ENCODE measurements at places on chromosomes 7 and 10.

DNA sequence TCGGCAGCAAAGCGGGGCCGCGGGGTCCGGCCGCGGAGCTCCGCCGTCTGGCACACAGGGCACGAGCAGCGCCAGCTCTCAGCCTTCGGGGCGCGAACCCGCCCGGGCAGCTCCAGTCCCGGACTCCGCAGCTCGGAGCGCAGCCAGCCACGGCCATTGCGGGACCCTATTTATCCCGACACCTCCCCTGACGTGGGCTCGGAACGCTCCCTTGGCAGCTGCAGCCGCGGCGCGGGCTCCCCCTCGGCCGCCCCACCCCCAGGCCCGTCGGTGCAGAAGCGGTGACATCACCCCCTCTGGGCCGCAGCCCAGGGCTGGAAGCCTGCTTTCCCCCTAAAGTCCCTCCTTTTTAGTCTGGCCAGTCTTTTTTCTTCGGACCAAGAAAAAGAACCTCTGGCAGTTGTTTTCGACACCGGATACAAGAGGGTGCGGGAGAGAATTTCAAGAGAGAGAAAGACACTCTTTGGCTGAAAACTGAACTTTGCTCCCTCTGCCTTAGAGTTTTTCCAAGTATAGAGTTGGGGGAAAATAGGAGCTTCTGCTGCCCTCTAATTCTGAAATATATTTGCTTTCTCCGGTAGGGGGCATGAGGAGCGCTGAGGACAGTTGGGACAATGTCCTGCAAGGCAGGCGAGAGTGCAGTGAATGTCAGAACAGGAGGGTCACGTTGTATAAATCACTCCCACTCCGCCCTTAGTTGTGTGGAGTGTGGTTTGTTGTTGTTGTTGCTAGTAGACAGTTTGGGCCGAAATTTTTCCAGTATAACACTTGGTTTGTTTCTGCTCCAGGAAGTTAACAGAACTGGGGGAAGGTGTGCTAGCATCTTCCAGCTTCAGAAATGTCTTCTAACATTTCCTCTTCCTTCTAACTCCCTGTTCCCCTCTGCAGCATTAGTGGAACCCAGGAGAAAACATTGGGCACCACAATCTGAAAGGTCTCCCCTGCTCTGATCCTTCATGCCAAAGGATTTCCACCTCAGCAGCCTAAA, at the start of gene SFRP4:
Gene SFRP4 (minus strand): TSS at position 145 of the 988 bp plus-strand sequence. CDS start 280 bp downstream, outside the sequence.
- DNase-seq: no peak

DNA sequence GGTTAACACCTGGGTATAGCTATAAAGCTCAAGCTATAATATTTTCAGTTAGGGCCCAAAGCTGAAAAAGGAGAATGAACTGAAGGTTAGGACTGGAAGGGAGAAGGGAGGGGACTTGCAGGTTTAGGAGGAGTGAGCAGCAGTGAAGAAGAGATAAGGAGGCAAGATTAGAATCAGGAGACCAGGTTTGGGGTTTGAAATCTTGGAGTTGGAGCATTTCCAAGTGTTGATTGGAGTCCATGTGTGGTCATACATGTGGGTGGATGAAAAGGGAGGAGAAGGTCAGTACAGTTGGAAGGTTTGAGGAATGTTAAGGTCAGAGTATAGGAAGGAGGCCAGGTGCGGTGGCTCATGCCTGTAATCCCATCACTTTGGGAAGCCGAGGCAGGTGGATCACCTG, 8.6 kb upstream of the ANLN start:
- no peak for DNase-seq

- no peak for DNase-seq
Observed at GRCh38 chr7:94301024-94301586, 93.6 kb upstream of the COL1A2 start.

DNA sequence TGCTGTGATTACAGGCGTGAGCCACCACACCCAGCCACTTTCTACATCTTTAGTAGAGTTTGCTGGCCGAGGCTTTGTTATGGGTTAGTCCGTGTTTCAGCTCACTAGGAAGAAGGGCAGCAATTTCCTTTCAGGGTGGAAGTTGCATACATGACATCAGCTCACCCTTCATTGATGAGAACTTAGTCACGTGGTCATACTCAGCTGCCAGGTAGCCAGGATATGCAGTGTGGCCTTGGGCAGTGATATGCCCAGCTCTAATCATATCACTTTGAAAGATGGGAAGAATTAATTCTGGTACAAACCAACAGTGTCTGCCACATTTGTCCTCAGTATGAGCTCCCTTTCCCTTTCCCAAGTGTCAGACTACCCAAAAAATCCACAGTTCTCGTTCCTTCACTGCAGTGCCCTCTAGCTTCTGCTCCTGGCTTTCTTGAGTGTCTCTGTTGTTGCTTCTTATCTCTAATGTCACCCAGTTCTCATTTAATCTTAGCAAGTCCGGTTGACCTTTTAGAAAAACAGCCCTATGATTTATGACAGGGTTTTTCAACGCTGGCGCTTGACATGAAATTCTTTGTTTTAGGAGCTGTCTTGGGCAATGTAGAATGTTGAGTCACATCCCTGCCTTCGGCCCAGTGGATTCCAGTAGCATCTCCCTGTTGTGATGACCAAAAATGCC, 108.7 kb upstream of the ITGB1 start:
- no peak for DNase-seq

GRCh38 chr10:103776878-103777591, 78.3 kb downstream of the SH3PXD2A start:
- DNase-seq: no peak

DNA sequence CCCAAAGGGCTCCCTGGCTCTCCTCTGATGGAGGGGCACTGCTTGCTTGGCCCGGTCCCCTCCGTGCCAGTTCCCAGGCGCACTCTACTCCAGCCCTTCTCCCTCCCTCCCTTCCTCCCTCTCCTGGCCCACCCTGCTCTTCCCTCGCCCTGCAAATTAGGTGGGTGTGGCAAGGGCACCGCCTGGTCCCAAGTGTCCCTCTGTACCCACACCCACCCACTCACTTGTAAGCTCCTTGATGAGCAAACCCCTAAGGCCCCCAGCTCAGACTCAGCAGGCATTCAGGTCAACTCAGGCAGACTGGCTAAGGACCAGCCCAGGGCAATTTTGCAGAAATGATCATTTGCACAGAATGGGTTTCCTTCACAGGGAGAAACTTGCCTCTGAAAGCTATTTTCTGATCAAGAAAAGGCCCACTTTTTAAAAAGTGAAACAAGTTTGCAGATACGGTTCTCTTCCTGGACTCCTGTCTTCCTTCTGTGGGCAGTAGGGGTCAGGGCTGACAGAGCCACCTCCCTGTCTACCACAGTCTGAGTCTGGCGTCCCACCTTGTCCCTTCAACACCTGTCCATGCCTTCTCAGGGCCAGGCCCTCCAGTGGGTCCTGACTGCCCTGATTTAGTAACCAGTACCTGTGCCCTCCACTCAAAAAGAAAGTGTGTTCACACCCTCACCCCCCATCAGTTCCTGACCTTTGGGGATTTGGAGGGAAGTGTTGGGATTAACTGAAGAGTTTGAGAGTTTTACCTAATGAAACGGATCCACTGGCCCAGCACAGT, 28.3 kb downstream of the C10orf71 start:
- DNase-seq: no peak

DNA sequence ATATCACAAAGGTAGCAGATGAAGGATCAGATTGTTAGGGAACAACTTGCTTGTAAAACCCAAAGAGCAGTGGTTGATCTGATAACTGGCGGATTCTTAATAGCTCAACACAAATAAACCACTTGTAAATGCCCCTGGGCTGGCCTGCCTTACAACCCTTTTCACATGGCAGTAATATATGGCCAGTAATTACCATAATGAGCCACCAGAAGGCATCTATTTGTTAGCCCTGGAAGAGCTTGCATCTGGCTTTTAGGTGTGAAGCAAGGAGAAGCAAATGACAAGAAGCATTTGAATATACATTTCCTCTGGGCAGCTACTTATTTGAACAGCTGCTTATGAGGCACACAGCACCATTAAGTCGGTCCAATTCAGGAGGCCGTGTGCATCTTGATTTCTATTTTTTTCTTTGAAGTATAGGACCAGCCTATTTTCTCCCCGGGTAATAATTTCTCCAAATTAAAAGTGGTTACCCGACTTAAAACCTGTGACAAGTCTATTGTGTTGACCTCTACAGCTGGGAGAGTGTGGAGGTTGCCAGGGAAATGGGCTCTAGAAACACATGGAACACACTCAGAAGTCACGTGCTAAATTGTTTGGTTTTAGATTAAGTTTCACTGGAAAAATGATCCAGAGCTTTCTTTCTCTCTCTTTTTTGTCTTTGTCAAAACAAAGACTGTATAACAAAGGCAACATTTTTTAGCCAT, 113.4 kb downstream of the SEM1 start:
- DNase-seq: no peak

DNA sequence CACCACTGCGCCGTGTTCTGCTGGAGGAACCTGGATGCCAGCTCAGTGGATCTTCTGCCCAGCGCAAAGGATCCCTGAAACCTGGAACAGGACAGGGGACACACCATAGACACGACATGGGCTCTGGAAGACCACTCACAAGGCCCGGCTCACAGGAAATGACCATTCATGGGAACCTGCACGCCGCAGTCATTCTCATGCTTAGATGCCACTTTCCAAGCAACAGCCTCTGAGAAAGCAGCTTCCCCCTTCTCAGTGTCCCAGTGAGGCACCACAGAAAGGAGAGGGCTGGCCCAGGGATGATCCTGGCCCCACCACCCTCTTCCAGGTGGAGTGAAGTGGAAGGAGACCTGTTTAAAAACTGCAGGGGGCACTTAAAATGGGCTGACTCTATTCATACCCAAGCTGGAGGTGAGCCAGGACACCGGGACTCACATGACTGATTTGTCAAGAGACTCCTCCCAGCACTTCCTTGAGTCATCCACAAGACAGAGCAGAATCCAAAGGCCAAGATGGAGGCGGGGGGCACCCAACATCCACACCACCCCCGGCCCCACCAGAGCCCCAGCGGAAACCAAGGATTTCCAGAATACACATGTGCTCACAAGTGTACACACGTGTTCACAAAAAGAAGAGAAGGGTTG, 11.2 kb downstream of the CTBP2 start:
- no peak for DNase-seq

DNA sequence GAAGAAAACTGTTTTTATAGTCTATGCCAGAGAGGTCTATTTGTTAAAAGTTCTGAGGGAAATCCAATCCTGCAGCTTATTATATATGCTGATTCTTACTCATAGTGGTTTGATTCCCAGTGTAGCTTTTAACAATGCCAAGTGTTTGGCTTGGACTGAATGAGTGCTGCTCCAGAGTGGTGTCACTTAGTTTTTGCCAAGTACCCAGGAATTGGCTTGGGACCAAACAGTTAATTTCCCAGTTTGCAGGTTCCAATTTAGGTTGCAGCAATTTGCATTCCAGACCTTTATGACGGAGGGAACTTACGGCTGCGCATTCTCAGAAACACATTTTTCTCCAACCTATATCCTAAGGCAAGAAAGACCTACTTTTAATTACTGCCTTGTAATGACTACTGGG, 32.4 kb downstream of the NSUN6 start:
- no peak for DNase-seq

- no peak for DNase-seq
Observed at GRCh38 chr7:80129785-80130184, 4.8 kb upstream of the GNAI1 start.

DNA sequence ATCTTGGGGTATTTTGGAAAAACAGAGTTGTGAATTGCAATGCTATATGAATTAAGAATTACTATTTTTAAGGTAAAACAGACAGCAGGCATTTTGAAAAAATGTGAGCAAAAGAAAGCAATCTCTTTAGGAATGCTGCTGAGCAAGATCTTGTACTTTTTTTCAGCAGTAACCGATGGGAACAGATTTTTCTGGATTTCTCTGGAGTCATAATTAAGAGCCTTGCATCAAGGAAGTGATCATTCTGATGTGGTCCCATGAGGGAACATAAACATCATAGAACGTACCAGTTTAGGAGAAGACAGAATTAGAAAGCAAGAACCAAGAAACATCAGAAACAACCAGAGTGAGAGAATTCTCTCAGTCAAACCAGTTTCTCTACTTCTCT, 157.0 kb upstream of the AGR3 start:
- DNase-seq: no peak

Data from activated gamma-delta T cell (primary cell).